ENCODE measurements at places on chromosomes 5 and 9.

DNA sequence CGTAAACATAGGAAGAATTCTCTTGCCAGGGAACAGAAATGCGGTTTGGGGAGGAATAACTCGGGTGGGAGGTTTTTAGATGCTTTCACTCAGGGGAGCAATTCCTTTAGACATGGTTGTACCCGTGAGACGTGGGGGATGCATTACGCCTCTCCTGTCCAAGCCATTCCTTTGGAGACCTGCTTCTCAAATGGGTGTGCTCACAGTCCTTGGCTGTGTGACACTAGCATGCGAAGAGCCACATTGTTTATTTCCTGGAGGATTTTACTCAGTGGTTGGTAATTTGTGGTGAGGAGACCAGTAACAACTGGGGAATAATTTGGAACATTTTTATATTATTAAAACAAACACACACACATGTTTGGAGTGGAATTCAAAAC, 18.5 kb downstream of the COL15A1 start:
- peak; percentile 96 for DNase-seq

- DNase-seq: no peak
Observed at GRCh38 chr9:110729641-110730040, 61.0 kb downstream of the MUSK start.

GRCh38 chr5:161442471-161442870, 104.1 kb downstream of the GABRB2 start:
- no peak for DNase-seq

- no peak for DNase-seq
Observed at GRCh38 chr9:121896545-121896943, 196.6 kb downstream of the TTLL11 start.

GRCh38 chr5:53478411-53479044, 1.9 kb upstream of the FST start:
- no peak for DNase-seq

DNA sequence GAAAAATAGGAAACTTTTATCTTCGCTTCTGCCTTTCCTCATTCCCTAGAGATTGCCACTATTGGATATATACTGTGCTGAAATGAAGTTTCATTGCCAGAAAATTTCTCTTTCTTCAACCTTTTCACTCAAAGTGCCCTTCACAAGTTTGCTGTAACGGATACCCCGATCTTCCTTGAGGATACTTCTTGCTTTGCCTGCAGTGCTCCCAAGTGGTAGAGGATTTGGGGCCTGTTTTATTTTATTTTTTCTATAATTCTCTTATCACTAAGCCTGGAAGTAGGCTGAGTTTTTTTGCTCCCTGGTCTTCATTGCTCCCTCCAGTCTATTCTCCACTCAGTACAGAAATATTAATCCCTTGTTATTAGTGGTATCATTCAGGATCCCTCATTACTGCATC, 481.4 kb upstream of the CDH18 start:
- DNase-seq: no peak

- no peak for DNase-seq
Observed at GRCh38 chr5:139733698-139734538, 61.7 kb upstream of the PSD2 start.

- DNase-seq: no peak
Observed at GRCh38 chr9:95085861-95086563, 231.5 kb downstream of the FANCC start.

DNA sequence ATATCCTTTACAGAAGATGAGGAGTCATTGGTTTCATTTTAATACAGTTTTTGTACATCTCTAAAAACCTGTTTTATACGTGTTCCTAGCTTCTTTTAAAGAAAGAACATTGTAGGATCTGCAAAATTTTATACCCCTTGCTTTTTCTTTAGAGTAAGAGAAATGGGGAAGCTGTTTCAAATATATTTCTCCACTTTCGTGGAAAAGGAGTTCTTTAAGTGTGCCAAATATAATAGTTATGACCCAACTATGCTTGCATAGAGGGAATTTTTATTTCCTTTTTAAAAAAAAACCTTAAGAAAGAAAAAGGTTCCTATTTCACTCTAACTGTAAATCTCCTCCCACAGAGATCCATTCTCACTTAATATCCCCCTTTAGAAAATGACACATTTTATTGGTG, 27.5 kb upstream of the DMAC1 start:
- DNase-seq: no peak
